ENCODE measurements at places on chromosomes 11 and 22. TPM values are rescaled to one million over a fixed set of nuclear protein-coding genes. Genes with fewer than 3 reads are reported as not detected.

DNA sequence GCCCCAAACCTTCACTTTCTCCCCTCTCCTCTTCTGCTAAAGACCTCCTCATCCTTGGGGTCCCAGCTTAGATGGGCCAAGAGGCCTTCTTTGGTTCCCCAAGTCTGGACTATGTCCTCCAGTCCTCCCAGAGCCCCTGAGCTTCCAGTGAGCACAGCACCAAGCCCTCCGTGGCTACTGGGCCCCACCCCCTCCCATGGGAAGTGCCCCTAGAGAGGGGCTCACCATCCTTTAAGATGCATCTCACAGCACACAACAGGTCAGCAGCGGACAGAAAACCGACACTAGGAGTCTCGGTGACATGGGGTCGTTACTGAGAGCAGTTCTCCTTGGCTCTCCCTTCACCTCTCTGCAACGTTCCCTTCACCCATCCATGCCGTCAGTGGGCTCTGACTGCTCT lies 2.7 kb downstream of the LRRC32 start:
- H3K36me3 ChIP-seq: peaks cover 2% of the 10 kb centered on the region
- no peak for DNase-seq
- H3K27ac ChIP-seq: no peak overlapping the region
- peaks cover 10% of the 10 kb centered on the region for H3K4me1 ChIP-seq
- H3K27me3 ChIP-seq: 0 out of 2 replicates have a peak, but pooled peaks cover 3% of the 10 kb centered on the region
- no peak overlapping the region for H3K4me3 ChIP-seq

- peaks cover 32% of the 10 kb centered on the region for H3K4me1 ChIP-seq
- no peaks in the 10 kb centered on the region for H3K36me3 ChIP-seq
- no peak overlapping the region for H3K27ac ChIP-seq
- no peaks in the 10 kb centered on the region for H3K27me3 ChIP-seq
- H3K4me3 ChIP-seq: no peak overlapping the region
Measured at GRCh38 chr11:122744357-122744756, 88.8 kb downstream of the UBASH3B start.

Gene SLC25A18
- not detected for total RNA-seq

Gene IL18
- total RNA-seq: 0.54 TPM

GRCh38 chr11:94545264-94546161 lies 1.8 kb downstream of the FUT4 start:
- peaks cover 2% of the 10 kb centered on the region for H3K36me3 ChIP-seq
- H3K27me3 ChIP-seq: no peaks in the 10 kb centered on the region
- peaks cover 6% of the 10 kb centered on the region for H3K4me1 ChIP-seq
- no peak for DNase-seq

- peak; percentile 71 for DNase-seq
- peaks cover 21% of the 10 kb centered on the region for H3K4me1 ChIP-seq
- no peaks in the 10 kb centered on the region for H3K27me3 ChIP-seq
- no peak overlapping the region for H3K4me3 ChIP-seq
- H3K36me3 ChIP-seq: no peaks in the 10 kb centered on the region
Measured at GRCh38 chr11:5362017-5362625, 10.8 kb downstream of the OR51B6 start.

Gene SLC16A8
- not detected for total RNA-seq

DNA sequence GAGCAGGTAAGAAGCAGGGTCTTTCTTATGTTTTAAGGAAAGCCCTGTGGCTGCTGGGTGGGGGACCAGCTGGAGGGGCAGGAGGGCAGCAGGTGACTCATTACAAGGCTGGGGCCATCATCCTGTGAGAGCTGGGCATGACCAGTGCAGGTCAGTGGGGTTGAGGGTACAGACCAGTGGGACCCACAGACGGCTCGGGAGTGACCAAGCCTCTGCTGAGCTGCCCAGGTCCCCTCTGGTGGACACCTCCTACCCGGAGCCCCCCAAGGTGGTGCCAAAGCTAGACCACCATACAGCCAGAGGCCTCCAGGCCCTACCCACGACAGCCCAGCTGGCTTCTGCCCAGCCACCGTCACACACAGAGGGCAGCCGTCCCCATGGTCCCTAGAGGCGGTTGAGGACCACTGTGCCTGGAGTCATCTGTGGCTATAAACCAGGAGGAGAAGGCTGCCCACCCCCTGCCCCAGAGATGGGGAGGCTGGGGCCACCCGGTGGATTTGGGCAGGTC lies 670 bp downstream of the MYEOV start:
- no peaks in the 10 kb centered on the region for H3K27me3 ChIP-seq
- H3K27ac ChIP-seq: no peak overlapping the region
- no peaks in the 10 kb centered on the region for H3K36me3 ChIP-seq
- DNase-seq: no peak
- H3K4me3 ChIP-seq: no peak overlapping the region

DNA sequence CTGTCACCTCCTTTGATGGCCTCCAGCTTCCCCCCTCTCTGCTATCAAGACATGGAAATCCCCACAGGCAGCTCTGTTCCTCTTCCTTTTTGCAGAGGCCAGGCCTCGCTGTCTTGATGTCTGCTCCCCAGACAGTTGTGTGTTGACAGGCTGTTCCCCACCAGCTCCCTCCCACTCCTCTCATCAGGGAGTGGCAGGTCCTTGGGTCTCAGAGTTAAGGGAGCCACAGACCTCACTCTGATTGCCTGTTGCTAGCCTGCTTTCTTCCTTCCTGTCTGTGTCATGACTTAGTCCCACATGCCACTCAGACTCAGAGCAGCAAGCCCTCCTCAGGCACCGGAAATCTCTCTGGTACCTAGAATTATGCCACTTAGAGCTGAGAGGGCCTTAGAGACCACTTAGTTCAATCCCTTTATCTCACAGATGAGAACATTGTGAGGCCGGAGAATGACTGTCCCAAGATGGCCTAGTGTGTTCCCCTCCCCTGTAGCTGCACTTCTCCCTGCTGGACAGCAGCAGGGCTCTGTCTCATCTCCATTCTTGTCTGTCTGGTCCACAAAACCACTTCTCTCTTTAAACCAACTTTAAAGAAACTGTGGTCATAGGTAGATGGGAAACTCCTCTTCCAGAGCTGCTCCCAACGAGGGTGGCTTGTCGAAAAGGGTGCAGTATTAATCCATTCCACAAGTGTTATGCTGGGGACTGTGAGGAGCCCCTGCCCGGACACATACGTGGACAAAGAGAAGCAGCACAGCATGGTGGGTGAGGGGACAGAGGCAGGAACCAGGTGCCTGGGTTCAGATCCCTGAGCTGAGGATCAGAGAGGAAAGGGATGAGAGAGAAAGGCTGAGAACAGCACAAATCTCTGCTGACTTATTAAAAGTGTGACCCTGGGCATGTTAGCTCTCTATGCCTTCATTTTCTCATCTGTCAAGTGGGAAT lies 4.2 kb downstream of the AMPD3 start:
- peaks cover 18% of the 10 kb centered on the region for H3K4me1 ChIP-seq
- peaks cover 25% of the 10 kb centered on the region for H3K36me3 ChIP-seq
- H3K27me3 ChIP-seq: no peaks in the 10 kb centered on the region
- DNase-seq: no peak
- H3K4me3 ChIP-seq: no peak overlapping the region

- peak overlapping the region; percentile 42 for H3K4me3 ChIP-seq
- H3K27me3 ChIP-seq: no peaks in the 10 kb centered on the region
- H3K27ac ChIP-seq: peak overlapping the region; percentile 47
Measured at GRCh38 chr11:45180848-45181192, 34.4 kb downstream of the PRDM11 start.

GRCh38 chr11:117107701-117108590 lies 9.7 kb upstream of the SIK3 start:
- H3K27me3 ChIP-seq: no peaks in the 10 kb centered on the region
- peaks cover 1% of the 10 kb centered on the region for H3K4me1 ChIP-seq
- no peak overlapping the region for H3K4me3 ChIP-seq
- peak; percentile 68 for DNase-seq
- H3K27ac ChIP-seq: no peak overlapping the region

DNA sequence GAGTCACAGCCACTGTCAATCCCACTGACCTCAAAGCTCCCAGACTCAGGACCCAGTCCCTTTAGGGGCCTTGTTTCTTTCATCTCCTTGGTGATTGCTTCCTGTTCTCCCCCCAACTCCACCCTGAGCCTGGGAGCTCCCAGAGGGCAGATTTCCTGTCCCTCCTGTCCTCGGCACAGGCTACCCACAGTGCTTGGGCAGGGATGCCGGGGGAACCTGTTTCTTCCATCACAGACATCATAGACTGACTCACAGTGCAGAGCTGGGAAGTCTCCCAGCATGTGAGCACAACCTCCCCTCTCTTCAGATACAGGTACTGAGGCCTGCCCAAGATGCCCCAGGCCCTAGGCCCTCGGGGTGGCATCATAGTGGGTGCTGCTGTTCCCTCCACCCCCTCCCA lies 16.6 kb downstream of the TRIM29 start:
- no peaks in the 10 kb centered on the region for H3K36me3 ChIP-seq
- H3K27me3 ChIP-seq: peaks cover 25% of the 10 kb centered on the region
- no peak overlapping the region for H3K27ac ChIP-seq
- no peaks in the 10 kb centered on the region for H3K4me1 ChIP-seq

Gene KDM4E
- total RNA-seq: not detected

- no peaks in the 10 kb centered on the region for H3K4me1 ChIP-seq
- H3K36me3 ChIP-seq: no peaks in the 10 kb centered on the region
- no peak overlapping the region for H3K27ac ChIP-seq
- no peak for DNase-seq
- peaks cover 34% of the 10 kb centered on the region for H3K27me3 ChIP-seq
Measured at GRCh38 chr11:64571050-64571409, 20.0 kb upstream of the SLC22A12 start.

DNA sequence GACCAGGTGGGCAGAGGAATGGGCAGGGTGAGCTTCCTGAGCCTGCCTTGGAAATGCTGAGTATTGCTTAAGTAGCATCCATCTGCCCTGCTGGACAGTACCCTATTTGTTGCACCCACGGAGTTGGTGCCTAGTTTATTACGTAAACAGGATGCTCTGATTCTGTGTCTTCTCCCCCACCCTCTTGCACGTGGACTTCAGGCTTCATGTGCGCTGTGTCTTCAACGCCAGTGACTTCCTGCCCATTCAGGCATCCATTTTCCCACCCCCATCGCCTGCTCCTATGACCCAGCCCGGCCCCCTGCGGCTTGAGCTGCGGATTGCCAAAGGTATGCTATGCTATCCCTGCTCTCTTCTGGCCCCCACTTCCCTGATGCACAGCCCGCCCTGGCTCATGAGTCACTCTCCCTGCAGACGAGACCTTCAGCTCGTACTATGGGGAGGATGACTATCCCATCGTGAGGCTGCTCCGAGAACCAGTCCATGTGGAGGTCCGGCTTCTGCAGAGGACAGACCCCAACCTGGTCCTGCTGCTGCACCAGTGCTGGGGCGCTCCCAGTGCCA lies 5.7 kb downstream of the ZP1 start:
- H3K4me1 ChIP-seq: peaks cover 22% of the 10 kb centered on the region
- H3K27ac ChIP-seq: peak overlapping the region; percentile 33
- no peaks in the 10 kb centered on the region for H3K27me3 ChIP-seq
- H3K4me3 ChIP-seq: no peak overlapping the region
- H3K36me3 ChIP-seq: no peaks in the 10 kb centered on the region

Gene TMEM109
- 17.2 TPM for total RNA-seq

- H3K36me3 ChIP-seq: no peaks in the 10 kb centered on the region
- H3K4me3 ChIP-seq: no peak overlapping the region
- H3K4me1 ChIP-seq: no peaks in the 10 kb centered on the region
Measured at GRCh38 chr11:98545544-98546175, 475.1 kb upstream of the CNTN5 start.

Gene PKDREJ
- total RNA-seq: not detected

Gene RIMBP3C
- 0.36 TPM for total RNA-seq

- no peaks in the 10 kb centered on the region for H3K27me3 ChIP-seq
- no peak overlapping the region for H3K4me3 ChIP-seq
- no peaks in the 10 kb centered on the region for H3K4me1 ChIP-seq
Measured at GRCh38 chr11:132855516-132855915, 676.8 kb downstream of the OPCML start.

- no peak overlapping the region for H3K4me3 ChIP-seq
- peaks cover 49% of the 10 kb centered on the region for H3K27me3 ChIP-seq
- H3K27ac ChIP-seq: no peak overlapping the region
- peak; percentile 8 for DNase-seq
- no peaks in the 10 kb centered on the region for H3K36me3 ChIP-seq
Measured at GRCh38 chr11:120128392-120129119, 9.4 kb downstream of the TRIM29 start.

GRCh38 chr11:75797116-75797515 lies 17.9 kb upstream of the UVRAG start:
- peaks cover 2% of the 10 kb centered on the region for H3K4me1 ChIP-seq
- H3K27ac ChIP-seq: no peak overlapping the region
- no peaks in the 10 kb centered on the region for H3K36me3 ChIP-seq
- no peak for DNase-seq
- no peak overlapping the region for H3K4me3 ChIP-seq

Gene ISX
- not detected for total RNA-seq

- H3K27ac ChIP-seq: no peak overlapping the region
- no peak for DNase-seq
- peaks cover 2% of the 10 kb centered on the region for H3K4me1 ChIP-seq
- H3K4me3 ChIP-seq: no peak overlapping the region
Measured at GRCh38 chr22:38612217-38613006, 42.4 kb upstream of the DMC1 start.

- H3K4me1 ChIP-seq: peaks cover 32% of the 10 kb centered on the region
- H3K4me3 ChIP-seq: no peak overlapping the region
- no peak overlapping the region for H3K27ac ChIP-seq
- no peaks in the 10 kb centered on the region for H3K36me3 ChIP-seq
Measured at GRCh38 chr22:22684580-22685561, 40.5 kb downstream of the GGTLC2 start.

- peak overlapping the region; percentile 93 for H3K27ac ChIP-seq
- H3K27me3 ChIP-seq: no peaks in the 10 kb centered on the region
- H3K36me3 ChIP-seq: no peaks in the 10 kb centered on the region
- DNase-seq: peak; percentile 7
Measured at GRCh38 chr22:24247011-24247507, 2.2 kb upstream of the GGT5 start.

- no peaks in the 10 kb centered on the region for H3K36me3 ChIP-seq
- no peaks in the 10 kb centered on the region for H3K4me1 ChIP-seq
- no peak overlapping the region for H3K4me3 ChIP-seq
- no peak overlapping the region for H3K27ac ChIP-seq
- no peaks in the 10 kb centered on the region for H3K27me3 ChIP-seq
- DNase-seq: no peak
Measured at GRCh38 chr22:35124691-35125219, 58.8 kb downstream of the ISX start.

DNA sequence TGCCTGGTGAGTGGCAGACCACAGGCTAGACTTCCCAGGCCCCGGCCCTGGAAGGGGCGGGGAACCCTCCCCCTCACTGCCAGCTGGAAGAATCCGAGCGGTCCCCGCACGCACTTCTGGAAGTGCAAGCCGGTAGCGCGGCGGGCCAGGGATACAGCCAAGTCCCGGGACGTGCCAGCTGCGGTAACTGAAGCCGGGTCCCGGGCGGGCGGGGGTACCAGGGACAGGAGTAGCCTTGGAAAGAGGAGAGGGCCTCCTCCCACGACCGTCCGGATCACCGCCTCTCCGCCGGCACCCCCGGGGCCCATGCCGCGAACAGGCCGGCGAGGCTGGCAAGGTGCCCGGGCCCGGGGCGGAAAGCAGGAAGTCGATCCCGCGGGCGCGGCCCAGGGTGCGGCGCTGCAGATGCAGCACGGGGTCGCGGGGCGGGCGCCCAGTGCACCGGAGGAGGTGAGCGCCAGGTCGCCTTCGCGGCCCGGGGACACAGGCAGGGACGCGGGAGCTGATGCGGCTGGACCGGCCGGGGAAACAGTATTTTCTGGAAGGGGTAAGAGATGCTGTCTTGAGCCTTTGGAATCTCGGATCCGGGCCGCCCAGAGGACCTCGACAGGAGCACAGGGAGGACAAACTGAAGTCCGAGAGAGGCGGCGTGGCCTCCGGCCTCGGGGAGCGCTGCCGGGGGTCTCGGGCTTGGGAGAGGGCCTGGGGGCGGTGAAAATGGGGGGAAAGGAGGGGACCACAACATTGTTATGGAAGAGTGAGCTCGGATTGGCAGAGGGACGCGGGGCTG lies 783 bp upstream of the SLC35C1 start:
- no peaks in the 10 kb centered on the region for H3K27me3 ChIP-seq
- peaks cover 20% of the 10 kb centered on the region for H3K4me1 ChIP-seq
- peak; percentile 33 for DNase-seq
- H3K4me3 ChIP-seq: peak overlapping the region; percentile 87

Measured in IMR-90 (cell line).